ENCODE measurements at places on chromosomes 12 and 14.
A peak's percentile ranks its signal among the peaks of the same experiment; 100 is the strongest.

DNA sequence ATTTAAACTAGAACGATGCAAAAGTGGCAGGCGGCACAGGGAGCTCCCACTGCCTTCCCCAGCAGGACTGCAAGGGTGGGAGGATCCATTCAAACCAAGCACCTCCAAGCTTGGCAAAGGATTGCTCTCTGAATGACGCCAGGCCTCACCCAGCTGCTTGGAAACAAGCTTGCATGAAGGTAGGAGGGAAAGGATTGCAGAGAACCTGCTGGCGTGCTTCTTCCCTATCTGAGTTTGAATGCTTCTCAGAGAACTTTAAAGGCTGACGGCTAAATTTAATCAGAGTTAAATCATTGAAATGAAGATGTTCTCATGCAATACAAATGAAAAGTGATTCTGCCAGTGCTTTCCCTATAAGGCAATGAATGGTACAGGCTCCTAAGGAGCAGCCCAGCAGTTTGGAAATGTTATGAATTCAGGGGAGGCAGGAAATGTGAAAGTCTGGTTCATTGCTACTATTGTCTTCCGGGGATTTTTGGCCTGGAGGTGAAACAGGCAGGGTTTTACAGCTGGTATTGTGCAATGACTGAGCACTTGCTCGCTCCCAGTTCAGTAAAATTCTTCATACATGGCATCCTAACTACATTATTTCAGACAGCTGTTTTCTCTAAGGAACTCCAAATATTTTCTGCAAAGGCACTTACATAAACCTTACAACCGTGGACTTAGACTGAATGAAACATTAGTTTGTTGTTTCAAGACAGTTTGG is 31.9 kb upstream of the DUSP6 start:
- DNase-seq: no peak

DNA sequence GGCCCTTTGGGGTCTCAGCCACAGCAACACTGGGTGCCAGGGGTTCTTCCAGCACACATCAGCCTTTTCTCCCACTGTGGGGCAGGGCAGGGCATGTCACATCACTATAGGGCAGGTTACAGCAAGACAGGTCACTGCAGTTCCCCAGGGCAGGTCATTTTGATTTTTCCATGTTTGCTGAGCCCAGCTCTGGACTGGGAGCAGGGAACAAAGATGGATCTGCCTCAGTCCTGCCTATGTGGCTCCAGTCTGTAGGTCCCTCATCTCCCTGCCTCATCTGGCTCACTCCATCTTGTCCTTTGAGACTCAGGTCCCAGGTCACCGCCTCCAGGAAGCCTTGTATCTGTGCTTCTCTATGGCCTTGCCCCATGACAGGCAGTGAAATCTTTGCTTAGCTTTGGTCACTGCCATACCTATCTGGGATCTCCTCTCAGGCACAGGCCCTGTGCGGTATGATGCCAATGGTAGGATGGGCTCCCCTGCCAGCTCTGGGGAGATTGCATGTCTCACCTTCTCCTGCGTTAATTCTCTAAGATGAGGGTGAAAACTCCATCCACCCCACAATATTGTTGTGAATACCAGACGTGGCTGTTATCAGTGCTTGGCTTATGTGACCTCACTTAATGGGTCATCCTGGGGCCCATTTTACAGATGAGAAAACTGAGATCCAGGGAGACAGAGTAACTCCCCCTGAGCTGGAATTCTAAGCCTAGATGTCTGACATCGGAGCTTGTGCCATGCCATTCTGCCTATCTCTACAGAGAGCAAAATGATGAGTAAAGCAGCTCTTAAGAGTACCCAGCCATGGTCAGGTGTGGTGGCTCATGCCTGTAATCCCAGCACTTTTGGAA is 1.5 kb downstream of the SERPINA6 start:
- no peak for DNase-seq

DNA sequence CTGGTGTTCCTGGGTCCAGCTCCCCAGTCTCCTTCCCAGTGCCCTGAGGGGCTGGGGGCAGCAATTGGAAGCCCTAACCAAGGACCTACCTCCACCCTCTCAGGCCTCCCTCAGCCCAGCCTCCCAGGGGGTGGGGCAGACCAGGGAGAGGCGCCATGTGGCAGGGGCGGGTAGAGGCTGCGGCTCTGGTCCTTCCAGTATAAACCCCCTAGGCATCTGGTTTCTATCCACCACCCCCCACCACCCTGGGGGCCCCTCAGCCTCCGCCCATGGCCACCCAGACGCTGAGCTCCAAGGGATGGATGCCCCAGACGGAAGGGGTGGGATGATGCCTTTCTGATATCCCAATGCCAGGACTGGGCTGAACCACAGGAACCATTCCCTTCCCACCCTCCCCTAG is 2.8 kb upstream of the SP7 start:
- no peak for DNase-seq

DNA sequence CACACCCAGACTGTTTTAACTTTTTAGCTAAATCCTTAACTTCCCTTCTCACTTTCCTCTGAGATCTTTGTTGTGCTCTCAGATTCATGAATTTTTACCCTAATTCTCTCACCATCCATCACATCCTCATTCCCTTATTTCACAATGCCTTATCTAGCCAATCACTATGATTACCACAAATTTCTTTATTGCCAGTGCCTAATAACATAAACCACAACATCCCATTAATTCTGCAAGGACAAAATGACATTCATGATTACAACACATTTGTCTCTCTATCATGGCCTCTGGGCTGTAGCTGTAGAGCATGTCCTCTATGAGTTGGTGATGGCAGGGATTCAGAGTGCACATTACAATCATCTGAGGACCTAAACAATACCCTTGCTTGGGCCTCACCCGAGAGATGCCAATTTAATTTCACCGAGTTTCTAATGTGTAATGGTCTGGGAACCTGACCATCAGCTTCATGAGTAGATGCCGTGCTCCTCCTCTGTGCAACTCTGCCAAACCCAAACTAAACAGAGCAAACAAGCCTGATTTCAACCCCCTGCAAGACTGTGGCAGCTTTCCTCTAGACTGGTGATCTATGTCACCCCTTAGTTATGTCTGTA is 99.3 kb downstream of the SPTSSA start:
- DNase-seq: no peak

- DNase-seq: no peak
Measured at GRCh38 chr12:38490941-38491340, 174.4 kb downstream of the ALG10B start.

GRCh38 chr14:69670093-69670492 is 58.7 kb downstream of the SUSD6 start:
- DNase-seq: no peak

- no peak for DNase-seq
Measured at GRCh38 chr12:126668538-126668937, 1598.4 kb upstream of the TMEM132C start.

DNA sequence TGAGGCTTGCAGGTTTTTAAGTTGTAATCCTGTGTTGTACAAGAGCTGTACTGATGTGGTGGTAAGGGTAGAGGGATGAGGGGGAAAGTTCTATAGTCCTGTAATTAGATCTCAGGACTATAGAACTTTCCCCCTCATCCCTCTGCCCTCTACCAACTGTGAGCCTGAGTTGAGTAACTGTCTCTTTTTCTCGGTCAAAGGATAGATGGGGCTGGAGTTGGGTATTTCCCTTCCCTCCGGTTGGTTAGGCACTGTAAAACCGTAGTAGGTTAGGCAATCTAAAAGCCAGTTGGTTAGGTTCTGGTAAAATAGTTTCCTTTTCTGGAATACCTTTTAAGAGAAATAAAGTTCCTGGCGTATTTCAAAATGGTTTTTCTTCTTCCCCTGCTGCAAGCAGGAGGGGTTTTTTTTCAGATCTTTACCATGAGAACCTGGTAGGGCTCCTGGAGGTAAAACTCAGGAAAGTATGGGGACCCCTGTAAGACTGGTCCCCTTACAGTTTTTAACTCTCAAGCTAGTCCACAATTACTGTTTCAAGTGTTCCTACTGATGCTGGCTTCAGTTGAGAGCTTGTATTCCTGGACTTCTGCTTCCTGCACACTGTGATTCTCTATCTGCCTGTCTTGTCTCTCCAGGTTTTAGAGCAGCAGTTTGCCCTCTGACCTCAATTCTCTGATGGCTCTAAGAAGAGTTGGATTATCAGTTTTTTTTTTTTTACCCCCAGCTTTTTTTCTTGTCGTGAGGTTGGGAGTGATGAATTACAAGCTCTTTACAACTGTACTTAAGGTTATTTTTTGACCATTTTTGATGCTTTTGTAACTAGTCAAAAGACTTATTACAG is 58.7 kb downstream of the FUT8 start:
- no peak for DNase-seq

GRCh38 chr12:47740606-47741339 is 15.5 kb upstream of the ENDOU start:
- DNase-seq: no peak

DNA sequence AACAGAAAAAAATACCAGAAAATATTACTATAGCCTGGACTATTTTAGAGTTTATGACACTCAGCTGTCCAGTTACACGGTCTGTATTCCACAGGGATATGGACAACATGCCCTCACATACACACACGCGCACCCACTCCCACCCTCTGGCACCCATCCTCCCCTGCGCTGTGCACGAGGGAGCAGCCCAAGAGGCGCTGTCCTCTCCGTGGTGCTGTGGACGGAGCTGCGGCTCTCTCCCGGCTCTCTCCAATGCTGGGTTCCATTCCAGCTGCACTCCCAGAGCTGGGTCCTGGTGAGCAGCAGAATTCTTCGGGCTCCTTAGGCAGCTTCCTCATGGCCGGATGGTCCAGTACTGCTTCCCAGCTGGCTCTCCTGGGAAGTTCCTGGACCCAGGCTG is 6.0 kb upstream of the NGB start:
- no peak for DNase-seq

DNA sequence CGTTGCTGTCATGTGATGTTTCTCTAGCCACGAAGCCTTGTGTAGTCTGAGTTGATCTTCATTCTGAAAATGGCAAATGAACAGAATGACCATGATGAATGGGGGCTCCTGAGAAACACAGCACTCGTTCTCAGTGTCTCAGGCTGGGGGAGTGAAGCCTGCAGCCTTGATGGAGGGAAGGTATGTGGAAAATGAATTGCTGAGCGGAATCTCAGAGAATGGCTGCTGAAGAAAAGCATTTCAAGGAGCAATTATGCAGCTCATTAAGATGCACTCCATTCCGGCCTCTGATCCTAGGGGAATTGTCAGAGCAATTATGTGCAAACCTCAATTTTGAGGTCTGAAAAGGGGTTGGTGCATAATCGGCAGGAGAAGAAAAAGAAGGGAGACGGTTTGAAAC is 167.1 kb downstream of the CHST11 start:
- DNase-seq: no peak

GRCh38 chr12:97347956-97348355 is 114.6 kb upstream of the RMST start:
- DNase-seq: no peak

- DNase-seq: peak; percentile 84
Measured at GRCh38 chr12:22334410-22335100, at the start of gene ST8SIA1. Gene ST8SIA1, minus strand, starts transcription at chr12:22334707. Its CDS starts 475 bp downstream, at chr12:22334232.

DNA sequence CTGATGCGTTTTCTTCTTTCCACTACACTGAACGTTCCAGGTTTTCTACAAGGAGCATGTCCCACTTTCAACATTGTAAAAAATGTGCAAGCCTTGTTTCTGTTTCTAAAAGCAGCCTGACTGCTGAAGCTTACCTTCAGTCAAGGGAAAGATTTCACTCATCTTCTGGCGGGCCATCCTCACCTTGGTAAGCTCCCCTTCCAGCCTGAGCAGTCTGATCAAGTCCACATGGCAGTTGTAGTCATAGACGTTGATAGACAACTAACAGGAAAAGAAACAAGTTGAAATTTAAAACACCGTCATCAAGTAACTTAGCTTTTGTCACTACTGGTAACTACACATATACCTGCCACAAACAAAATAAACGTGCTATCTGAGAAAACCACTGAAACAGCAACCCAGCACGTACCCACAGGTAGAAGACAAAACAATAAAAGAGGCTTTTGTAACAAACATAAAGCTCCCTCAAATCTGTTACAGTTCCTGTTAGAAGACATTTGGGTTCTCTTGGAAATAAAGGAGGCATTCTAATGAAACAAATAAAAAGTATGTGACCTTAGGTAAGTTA is 11.9 kb downstream of the SART3 start:
- DNase-seq: no peak

DNA sequence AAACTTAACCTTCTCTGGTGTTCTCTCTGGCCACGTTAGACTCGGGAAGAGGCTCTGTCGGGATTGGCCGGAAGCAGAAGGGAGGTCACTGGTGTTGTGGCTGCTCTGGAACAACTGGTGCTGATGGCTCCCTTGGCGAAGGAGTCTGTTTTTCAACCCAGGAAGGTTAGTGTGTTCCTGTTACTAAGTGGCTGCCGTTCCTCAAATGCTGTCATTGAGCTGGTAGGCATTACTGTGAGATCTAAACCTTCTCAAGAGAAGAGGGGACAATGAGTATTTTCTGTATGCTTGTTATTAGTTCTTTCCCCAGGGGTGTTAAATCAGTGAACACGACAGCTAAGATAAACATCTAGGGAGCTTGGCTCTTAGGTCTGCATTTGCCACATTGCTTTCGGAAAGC is 18.3 kb downstream of the POP5 start:
- no peak for DNase-seq

DNA sequence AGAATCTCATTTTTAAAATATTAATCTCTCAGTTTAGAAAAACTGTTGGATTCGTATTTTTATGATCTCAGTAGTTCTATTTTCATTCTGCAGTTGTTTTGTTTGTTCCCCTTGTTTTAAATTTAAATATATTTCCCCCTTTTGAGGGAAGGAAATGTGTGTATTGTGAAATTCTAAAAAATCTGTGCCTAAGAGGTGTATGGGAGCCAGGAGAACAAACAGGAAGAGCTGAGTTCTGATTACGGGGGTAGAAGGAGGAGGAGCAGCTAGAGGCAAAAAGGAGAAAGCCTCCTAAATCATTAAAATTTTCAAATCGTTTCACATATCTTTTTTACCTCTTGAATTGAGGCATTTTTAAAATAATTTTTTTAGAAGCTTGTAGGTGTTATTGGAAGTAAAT is 2.3 kb downstream of the RDH12 start:
- DNase-seq: no peak

GRCh38 chr14:64227856-64228255 is 66.3 kb downstream of the ESR2 start:
- DNase-seq: no peak

DNA sequence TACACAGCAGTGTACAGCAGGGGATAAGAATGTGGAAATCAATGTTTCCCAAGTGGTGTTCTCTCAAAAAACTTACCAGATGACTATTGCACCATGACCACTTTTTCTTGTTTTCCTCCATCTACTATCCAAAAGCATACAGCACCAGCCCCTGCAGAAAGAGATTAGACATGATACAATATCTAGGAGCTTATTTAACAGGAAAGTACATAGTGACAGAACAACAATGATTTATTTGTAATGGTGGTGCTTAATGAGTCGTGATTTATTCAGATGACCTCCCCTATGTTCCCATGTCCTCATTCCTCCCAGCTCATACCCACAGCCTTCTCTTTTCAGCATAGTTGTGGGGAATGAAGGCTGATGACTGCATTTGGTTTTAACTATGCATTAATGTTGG is 413.6 kb downstream of the BTG1 start:
- no peak for DNase-seq

- DNase-seq: no peak
Measured at GRCh38 chr12:128286970-128287369, 20.0 kb downstream of the TMEM132C start.

- DNase-seq: no peak
Measured at GRCh38 chr14:39113685-39114072, 444 bp upstream of the GEMIN2 start.

All from CD8-positive, alpha-beta memory T cell (primary cell).